Activated CD4-positive, alpha-beta T cell treated with anti-CD3 and anti-CD28 coated beads, Interleukin-2, amount 50 U/mL, for 4 hours (primary cell): ENCODE measurements at places on chromosomes 16 and 17.

GRCh38 chr16:31438414-31438813 is 4.2 kb downstream of the ZNF843 start:
- no peak for DNase-seq

GRCh38 chr17:13725288-13725990 is 123.7 kb upstream of the HS3ST3A1 start:
- DNase-seq = no peak

DNA sequence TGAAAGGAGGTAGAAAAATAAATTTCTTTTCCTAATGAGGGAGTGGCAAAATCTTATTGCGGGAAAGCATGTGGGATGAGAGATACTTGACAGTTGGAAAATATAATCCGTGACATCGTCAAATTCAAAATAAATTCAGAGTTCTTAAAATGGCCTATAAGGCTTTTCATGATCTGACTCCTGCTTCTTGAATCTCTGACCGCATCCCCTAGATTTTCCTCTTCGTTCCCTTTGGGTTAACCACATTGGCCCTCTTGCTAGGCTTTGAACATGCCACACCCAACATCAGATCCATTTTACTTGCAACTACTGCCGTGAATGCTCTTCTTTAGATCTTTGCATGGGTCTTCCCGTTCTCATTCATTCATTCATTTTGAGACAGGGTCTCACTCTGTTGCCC is 50.1 kb downstream of the NF1 start:
- DNase-seq = no peak

DNA sequence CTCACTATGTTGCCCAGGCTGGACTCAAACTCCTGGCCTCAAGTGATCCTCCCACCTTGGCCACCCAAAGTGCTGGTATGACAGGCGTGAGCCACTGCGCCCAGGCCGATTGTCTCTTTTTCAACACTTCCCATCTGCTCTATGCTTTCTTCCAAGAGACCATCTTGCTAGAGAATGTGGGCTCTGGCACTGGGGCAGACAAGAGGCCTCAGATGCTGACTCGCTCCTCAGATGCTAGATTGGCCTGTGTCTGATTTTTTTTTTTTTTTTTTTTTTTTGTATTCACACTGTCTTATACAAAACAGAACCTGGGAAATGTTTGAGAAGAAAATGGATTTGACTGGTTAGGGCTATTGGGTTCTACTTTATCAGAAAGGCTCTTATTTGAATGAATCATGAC is 58.2 kb downstream of the CYB5D2 start:
- DNase-seq = no peak

- DNase-seq = no peak
Observed at GRCh38 chr16:27441276-27441675, 39.3 kb downstream of the IL21R start.

DNA sequence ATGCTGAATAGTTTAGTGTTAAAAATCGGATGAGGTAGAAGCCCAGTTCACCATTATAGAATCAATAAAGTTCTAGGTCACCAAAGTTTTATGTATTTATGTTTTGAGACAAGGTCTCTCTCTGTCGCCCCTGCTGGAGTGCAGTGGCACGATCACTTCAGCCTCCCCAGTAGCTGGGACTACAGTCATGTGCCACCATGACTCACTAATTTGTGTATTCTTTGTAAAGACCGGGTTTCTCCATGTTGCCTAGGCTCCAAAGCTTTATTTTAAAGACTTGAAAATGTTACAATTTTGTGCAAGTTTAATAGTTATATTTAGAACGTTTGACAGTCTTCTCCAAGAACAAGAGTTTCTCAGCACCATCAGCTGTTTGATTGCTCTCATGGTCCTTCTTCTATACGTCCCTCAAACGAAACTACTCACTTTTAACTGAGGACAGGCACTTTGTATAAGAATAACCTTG is 32.1 kb downstream of the NDE1 start:
- peak; percentile 38 for DNase-seq

- no peak for DNase-seq
Observed at GRCh38 chr17:31786796-31787481, 72.1 kb downstream of the COPRS start.

- no peak for DNase-seq
Observed at GRCh38 chr17:59503500-59503899, 61.9 kb upstream of the DHX40 start.

DNA sequence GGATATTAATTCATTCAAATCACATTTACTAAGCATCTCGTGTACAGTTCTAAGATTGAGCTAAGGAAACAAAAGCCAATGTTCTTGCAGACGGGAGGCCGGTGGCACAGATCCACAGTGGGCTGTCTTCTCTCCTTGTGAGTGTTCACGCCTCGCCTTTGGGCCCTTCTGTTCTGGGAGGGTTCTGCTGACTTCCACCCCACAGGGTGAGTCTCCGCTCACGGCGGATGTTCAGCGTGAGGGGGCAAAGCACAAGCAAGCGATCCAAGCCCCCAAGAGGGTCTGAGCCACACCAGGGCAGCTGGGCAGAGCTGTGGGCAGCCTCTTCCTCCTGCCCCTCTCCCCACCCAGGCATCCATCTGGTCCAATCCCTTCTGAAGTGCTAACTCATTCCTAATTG is 84.3 kb upstream of the DOC2B start:
- DNase-seq = no peak

DNA sequence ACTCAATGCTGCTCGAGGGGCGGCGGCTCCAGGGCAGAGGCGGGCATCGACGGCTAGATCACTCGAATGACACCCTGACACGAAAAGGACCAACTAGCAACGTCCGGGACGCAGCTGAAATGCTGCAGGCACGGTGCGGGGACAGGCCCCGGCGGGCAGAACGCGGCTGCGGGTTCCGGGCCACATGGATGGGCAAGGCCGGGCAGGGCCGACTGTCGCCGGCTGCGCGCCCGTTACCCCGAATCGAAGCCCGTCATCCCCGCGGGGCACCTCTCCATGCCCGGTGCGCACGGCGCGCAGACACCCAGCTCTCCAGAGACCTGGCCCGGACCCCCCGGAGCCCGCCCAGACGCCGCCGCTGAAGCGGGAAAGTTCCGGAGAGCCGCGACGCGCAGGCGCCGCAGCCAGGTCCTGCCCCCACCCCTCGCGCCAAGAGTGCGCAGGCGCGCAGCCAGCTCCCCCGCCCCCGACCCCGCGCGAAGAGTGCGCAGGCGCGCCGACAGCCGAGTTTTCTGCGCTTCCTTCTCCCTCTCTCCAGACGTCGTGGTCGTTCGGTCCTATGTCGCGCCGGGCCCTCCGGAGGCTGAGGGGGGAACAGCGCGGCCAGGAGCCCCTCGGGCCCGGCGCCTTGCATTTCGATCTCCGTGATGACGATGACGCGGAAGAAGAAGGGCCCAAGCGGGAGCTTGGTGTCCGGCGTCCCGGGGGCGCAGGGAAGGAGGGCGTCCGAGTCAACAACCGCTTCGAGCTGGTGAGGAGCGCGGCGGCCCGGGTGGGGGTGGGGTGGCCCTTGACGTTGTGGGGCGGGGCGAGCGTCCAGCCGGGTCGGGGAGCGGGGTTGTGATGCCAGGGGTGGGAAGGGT is at the start of gene TCF25:
Gene TCF25 (plus strand): TSS at position 484 of the 863 bp plus-strand sequence. CDS start 76 bp downstream, at position 560.
- peak; percentile 81 for DNase-seq

DNA sequence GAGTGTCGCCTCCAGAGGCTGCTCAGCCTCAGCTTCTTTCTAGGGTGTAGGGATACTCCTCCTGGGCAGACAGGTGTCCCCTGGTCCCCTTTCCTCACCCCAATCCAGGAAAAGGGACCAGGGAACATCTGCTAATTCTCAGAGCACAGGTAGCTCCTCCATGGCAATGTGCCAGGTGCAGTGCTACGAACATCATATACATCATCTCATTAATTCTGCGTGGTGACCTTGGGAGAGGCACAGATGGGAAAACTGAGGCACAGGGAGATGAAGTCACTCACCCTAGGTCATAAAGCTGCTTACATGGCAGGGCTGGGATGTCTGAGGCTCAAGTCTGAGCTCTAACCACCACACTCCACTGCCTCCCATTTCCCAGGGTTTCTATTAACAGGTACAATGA is 11.7 kb downstream of the HDAC5 start:
- no peak for DNase-seq

DNA sequence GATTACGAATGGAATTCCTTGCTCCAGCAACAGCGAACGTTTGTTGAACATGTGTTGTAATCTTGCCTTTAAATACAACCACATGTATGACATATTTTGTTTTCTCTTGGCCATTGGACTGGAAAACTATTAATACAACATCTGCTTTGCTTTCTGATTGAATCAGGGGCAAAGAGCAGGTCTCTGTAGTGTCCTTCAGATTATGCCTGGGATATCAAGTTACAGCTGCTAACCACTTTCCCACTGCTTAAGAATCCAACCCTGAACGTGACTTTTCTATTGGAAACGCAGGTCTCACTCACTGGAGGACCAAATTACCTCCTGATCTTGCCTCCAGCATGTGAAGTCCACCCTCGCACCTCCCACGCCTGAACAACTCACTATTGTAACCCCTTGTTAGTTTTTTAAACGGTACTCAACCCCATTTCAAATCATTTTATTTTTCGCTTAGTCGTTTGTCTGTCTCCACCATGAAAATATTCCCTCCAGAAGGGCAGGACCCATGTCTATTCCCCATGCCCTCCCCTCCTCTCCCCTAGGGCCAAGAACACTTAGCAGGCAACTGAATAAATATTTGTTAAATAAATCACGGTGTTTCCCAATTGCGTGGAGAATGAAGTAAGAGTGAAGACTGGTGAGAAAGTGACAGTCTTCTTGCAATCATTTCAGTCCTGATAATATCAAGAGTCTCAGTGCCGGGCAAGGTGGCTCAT is 57.4 kb upstream of the MRTFB start:
- no peak for DNase-seq

- DNase-seq = no peak
Observed at GRCh38 chr17:5069724-5070123, 8.5 kb upstream of the ZFP3 start.

GRCh38 chr17:19631905-19632304 is 16.6 kb upstream of the ALDH3A2 start:
- DNase-seq = no peak

GRCh38 chr16:89455178-89455577 is 35.2 kb downstream of the ANKRD11 start:
- DNase-seq = no peak

DNA sequence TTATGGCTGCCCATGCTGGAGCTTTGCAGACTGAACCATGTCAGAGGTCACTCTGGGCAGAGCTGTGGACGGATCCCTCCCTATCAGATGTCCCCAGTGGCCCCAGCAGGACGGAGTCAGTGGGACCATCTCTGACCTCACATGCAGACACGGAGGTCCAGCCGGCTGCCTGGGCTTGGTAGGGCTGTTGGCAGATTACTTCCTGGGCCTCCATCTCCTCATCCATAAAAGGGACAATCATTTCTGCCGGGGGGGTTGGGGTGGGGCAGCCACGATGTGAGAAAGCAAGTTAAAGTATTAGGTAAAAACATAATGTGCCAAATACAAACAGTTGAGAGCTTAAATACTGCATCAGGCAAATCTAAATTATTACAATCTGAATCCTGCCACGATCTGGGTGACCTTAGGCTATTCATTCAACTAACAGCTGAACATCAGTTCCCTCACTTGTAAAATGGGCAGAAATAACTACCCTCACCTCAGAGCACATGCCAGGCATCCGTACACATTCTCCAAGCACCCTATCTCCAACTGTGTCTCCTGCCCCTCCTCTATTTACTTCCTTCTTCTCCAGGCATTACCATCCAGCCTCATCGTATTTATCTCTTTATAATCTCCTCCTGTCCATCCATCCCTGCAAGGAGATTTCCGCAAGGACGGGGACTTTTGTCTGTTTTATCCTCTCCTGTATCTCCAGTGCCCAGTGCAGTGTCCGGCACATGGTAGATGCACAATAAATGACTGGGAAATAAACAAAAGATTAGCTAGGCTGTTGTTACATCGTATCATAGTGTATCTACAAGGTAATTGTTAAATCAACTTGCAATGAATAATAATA is 192.3 kb upstream of the FOXF1 start:
- DNase-seq = no peak

DNA sequence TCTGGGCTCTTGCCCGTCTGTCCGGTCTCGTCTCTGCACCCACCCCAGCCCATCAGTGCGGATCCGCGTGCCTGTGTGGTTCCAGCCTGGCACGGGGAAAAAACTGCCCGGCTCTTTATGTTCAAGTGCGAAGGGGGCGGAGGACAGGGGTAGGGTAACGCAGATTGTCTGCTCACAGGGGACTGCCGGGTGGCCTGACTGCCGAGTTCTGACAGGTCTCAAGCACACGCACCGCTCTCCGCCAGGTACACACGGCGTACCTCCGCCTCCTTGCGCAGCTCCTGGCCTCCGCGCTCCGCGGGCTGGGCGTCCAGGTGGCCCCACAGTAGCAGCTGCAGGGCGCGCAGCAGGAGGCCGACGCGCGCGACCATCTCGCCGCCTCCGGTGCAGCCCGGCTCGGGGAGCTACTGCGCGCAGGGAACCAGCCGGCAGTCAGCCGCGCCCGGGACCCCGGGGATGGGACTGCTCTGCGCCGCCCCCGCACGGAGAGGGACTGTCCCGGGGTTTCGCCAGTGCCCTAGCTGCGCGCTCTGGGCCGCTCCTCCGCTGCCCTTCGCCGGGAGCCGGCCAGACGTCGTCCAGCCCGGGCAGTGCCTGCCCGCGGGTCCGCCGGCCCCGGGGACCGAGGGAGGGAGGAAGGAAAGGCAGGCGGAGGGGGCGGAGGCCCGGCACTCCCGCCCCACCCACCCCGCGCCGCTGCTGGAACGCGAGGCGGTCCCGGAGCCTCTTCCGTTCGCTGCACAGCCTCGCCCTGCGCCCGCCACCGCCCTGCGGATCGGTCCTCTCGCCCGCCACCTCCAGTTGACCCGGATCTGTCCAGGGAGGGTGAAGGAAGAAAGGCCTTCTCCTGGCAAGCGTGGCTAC is at the start of gene MMP28:
Gene MMP28 (minus strand): TSS at position 635 of the 864 bp plus-strand sequence. CDS start 264 bp downstream, at position 371.
- DNase-seq = peak; percentile 18

DNA sequence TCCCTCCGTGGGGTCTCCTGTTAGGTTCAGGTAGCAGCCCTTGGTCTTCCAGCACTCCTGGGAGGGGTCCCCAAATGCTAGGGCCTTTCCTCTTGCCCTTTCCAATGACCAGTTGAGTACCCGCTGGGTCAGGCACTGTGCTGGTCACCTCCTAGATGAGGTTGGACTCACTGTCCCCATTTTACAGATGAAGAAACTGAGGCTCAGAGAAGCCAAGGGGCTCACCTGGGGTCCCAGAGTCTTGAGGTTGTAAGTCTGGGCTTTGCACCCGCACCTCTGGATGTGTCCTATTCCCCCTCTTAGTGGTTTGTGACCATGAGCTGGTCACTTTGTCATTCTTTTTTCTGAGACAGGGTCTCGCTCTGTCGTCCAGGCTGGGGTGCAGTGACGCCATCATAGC is 1.4 kb upstream of the CASKIN1 start:
- DNase-seq = no peak

DNA sequence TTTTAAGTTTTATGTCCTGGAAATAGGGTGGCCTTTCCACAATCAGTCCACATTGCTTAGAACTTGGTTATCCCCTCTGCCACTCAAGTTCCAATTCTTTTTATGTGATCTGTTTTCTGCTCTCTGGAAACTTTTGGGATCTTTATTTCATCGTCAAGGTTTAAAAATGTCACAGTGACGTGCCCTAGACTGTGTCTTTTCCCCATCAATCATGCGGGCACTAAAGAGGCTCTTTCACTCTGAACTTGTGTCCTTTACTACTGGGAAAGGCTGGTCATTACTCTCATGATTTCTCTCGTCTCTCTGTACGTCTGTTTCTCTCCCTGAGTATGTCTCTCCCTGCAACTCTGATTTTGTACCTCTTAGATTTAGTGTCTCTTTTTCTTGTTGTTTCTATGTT is 189.8 kb upstream of the AXIN2 start:
- DNase-seq = no peak

- DNase-seq = no peak
Observed at GRCh38 chr17:76537578-76538280, at the start of gene CYGB. Gene CYGB (minus strand): TSS chr17:76537709. CDS start chr17:76537542, 167 bp downstream.
